ENCODE measurements at places on chromosomes 2 and 18.

DNA sequence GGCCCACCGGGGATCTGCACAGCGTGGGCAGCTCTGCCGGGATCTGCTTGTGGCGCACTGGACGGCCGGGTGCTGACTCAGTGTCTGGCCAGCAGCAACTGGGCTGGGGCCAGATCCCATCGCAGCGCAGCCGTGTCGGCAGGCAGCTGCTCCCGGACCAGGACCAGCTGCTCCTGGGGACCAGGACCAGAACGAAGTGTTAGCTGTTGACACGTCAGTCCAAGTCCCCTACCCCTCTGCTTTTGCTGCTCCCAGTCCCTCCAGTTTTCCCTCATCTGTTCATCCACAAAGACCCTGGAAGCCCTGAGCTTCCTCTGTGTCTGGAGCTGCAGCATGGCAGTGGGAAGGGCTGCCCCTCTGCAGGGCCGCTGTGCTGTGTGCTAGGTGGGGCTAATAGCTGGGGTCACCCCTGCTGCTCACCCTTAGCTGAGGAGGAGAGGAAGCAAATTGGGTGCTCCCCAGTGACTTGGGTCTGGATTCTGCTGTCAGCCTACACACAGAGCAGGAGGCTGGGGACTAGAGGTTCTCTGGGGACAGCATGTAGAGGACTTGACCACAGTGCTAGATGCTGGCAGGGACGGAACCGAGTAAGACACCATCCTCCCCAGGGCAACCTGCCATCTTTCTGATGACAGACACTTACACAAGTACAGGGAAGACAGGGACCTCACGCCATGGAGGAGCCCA is 16.9 kb upstream of the KIF1A start:
- DNase-seq, result no peak

DNA sequence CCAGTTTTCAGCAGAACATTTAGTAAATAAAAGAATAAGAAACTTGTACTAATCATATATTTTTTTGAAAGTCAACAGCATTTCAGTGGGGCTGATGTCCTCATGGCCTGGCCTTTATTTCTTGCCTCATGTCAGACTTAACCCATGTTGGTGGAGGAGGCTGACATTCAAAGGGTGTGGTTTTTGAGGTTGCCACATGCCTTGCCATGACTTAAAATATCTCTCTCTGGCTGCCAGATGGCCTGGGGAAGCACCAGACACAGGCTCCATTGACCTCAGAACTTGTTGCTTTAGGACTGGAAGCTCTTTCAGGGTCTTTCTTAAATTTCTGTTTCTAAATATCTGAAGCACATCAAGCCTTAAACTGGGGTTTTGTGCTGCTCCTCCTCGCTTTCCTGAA is 32.5 kb upstream of the CD28 start:
- DNase-seq, result peak; percentile 67

GRCh38 chr2:181120625-181121024 is 140.2 kb downstream of the UBE2E3 start:
- DNase-seq, result no peak

GRCh38 chr2:230738391-230738811 is 25.8 kb downstream of the CAB39 start:
- DNase-seq, result no peak

GRCh38 chr2:19369341-19369955 is 11.0 kb upstream of the OSR1 start:
- DNase-seq, result no peak

DNA sequence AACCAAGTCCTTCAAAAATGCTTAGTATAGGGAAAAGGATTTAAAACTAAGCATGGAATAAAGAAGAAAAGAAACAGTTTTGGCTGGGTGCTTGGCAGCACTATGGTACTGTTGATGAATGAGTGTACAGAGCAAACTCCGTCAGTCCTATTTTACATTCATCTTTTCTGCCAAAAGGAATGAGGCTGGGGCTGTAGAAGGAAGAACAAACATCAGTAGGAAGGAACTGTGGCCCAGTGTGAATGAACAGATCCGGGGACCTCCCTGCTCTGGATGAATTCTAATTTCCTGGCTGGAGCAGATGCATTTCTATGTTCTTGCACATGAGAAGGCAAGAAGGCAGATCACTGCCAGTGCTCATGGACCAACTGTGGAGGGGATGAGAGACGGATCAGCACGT is 474.0 kb upstream of the MEIS1 start:
- no peak for DNase-seq

DNA sequence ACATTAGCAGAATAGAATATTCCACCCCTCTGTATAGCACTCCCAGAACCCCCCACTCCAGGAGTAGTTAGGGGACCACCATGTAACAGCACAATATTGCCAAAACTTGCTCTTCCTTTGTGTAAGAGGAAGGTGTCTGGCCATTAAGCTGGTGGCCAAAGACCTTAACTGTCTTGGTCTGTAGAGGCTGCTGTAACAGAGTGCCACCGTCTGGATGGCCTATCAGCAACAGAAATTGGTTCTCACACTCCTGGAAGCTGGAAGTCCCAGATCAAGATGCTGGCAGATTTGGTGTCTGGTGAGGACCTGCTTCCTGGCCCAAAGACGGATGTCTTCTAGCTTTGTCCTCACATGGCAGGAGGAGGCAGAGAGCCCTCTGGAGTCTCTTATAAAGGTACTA is 61.6 kb upstream of the TGFA start:
- no peak for DNase-seq

- DNase-seq, result no peak
These were observed 96.7 kb upstream of the CDH20 start for GRCh38 chr18:61236356-61237057.

GRCh38 chr18:73777356-73778031 is 370.1 kb downstream of the FBXO15 start:
- no peak for DNase-seq

GRCh38 chr2:191637182-191638078 is 40.5 kb upstream of the NABP1 start:
- no peak for DNase-seq

- DNase-seq, result no peak
These were observed 261.0 kb upstream of the SIX3 start for GRCh38 chr2:44680424-44680971.

DNA sequence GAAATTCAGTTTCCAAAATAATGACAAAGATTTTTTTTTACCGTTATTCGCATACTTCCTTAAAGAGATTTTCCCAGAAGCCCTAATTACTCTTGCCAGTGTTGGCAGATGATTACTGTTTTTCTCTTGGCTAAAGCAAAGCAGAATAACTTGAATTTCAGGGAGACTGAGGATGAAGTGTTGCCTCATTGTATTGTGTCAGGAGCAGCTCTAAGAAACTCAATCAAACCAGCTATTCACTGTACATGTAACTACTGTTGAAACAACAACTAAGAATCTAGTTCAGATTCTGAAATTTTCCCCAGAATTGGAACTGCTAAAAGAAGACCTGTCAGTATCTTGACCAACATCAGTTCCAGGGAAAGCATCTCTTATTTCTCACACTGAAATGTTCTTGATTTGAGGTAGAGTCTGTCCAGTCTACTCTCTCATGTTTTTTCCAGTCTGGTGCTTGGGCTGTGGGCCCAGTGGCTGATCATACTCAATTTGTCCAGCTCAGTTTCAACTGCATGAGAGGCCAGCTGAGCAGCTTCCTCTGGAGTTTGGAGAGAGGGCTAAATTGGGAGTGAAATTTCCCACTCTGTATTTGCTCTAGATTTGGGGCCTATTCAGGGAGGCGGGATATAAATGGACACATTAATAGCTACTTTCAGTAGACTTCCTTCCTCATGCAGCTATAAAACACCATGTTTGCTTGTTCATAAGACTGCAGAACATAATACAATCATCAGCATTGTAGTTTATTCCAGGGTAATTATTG is 78.5 kb downstream of the PPP1R1C start:
- no peak for DNase-seq

GRCh38 chr18:55838319-55838718 is 250.3 kb upstream of the TCF4 start:
- DNase-seq, result no peak

DNA sequence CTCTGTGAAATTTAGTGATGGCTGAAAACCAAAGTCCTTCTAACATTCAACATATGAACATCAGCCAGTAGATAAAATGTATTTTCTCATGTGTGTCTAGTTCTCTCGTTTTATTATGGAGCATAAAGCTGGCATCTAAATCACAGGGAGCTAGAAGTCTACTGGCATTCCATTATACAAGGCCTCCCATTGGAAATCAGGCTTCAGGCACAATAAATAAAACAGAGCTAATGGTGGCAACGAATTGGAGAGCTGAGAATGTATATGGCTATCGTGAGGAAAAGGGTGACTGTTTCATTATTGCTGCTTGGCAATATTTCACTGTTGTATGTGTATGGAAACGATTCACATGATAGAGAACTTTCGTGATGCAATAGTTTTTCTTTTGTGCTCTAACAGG is 62.4 kb downstream of the SLC5A7 start:
- no peak for DNase-seq

- no peak for DNase-seq
These were observed 41.3 kb downstream of the ZFP36L2 start for GRCh38 chr2:43185146-43185545.

DNA sequence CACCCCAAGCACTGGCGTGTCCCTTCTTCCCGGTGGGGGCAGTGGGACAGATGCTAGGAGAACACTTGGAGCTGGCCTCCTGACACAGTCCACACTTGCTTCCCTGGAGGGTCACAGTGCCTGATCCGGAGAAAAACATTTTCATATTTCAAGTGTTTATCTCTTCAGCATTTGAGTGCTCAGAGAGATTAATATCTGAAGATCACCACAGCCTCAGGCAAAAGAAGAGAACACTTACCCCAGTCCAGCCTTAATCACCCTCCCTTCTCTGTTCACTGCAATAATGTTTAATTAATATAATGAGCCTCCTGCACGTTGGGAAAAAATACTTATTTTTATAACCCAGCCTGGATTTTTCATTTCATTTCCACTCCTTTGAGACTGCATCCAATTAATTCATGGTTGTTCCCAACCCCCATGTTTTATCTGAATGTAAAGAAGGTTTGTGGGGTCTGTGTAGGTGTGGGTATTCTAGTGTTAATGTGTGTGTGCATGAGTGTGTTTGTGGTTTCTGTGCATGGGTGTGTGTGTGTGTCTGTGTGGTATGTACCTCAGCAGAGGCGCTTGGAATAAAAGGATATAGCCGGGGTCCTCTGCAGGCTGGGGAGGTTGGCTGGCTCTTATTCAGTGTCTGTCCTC is 72.1 kb downstream of the NRP2 start:
- DNase-seq, result no peak

- DNase-seq, result no peak
These were observed 107.0 kb upstream of the RAB6C start for GRCh38 chr2:129872446-129872845.

GRCh38 chr18:80115035-80115434 is 6.0 kb downstream of the ADNP2 start:
- DNase-seq, result no peak

DNA sequence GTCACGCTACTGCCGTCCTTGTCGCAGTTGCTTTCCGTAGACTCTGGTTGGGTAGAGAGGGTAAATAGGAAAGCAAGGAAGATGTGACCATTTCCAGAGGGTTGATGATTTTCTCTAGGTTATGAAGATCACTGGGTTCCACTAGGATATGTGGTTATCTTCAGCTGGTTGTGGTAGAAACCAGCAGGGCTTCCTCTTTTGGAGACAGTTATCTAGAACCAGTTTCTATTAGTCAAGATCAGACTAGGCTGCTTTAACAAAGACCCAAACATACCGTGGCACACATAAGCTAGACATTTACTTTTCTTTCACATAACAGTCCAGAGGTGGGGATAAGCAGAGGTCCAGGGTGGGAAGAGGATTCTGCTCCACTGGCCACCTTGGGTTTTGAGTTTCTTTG is 59.6 kb downstream of the FASTKD2 start:
- DNase-seq, result no peak

- DNase-seq, result no peak
These were observed 550.6 kb downstream of the DSC3 start for GRCh38 chr18:30491815-30492551.

DNA sequence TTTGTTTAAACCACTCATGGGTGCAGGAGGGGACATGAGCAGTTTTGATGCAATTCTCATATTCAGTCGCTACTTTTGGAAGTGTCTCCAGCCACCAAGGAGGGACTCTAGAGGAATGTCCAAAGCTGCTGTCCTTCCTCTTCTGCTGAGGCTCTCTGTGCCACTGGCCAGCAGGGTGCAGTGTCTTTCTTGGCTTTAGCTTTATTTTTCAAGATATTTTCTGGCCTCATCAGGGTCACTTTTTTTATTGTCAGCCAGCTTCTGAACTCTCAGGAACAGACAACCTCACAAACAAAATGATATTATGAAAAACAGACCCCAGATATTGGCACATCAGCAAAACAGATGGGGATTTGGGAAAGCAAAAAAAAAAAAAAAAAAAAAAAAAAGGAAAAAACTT is 289.3 kb upstream of the ZSWIM2 start:
- no peak for DNase-seq

DNA sequence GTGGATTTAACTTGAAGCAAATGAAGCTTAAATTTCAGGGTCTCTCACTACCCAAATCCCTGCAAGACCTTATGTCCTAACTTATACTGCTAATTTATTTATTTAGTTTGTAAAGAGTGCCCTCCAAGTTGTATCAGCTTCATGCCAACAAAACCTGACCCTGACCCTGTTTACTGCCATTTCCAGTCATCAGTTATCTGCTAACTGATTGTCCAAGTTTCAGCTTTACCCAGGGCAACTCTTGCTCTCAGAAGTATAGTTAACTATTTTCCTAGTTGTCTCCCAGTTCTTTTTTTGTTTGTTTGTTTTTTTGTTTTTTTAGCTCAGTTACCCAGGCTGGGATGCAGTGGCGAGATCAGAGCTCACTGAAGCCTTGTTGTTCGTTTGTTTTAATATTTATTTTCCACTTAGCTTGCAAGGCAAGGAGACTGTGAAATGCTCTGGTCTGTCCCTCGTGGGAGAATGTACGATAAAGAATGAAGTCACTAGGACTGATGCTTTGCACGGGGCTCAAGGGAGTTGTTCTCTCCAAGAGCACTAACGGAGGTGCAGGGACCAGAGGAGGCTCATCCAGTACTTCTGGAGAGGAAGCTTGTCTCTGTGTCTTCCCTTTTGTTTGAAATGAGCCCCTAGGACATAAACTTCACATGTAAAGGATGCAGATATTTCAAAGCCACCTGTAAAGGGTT is 35.3 kb downstream of the MYOM1 start:
- DNase-seq, result no peak

DNA sequence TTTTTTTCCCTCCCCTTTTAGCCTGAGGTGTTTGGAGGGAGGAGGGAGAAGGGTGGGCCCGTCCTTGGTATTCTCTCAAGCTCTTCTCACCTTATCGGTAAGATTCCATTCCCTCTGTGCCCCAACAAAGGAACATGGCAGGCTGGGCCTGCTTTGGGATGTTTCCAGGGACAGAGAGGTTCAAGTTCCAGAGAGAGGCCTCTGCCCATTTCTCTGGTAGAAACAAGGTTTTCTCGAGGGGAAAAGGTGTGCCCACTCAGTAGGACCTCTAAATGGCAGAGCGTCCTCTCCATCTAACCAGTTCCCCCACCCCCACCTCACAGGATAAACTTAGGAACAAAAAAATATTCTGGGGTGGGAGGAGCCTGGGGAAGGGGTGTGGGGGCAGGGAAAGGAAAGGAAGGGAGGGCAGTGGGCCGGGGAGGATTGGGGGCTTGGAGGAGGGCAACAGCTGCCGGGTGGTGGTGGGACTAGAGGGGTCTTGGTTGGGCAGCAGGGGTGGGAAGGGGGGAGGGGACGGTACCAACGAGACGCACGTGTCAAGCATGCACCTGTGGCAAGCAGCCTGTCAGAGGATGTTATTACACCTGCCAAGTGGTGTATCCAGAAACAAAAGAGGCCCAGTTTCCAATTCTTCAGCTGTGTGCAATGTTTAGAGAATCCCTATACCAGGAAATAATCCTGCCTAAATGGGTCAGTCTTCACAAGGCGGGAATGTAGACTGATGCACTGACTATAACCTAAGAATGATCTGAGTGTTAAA is 2.1 kb downstream of the PCBP1 start:
- DNase-seq, result no peak

GRCh38 chr2:99414566-99414965 is 75.3 kb downstream of the REV1 start:
- no peak for DNase-seq

All from SIG-M5 (cell line).